ENCODE measurements at places on chromosomes 13 and 19.

- no peak for DNase-seq
Measured at GRCh38 chr13:51849145-51850101, 4.4 kb upstream of the TMEM272 start.

- DNase-seq, result no peak
Measured at GRCh38 chr19:47652285-47652684, 43.4 kb downstream of the BICRA start.

DNA sequence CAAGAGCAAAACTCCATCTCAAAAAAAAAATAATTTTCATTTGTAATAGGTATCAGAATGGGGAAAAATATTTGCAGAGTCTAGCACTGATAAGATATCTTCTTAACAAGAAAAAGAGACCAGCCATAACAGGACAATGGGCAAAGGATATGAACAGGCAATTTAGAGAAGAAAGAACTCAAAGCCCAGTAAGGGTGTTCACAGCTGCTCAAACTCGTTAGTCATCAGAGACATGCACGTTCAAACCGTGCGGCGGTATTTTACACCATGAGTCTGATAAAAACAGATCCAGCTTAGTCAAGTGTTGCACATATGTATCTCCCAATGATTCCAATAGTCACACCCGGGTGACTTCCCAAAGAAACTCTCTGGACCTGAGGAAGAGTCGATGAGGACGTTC lies 13.7 kb upstream of the NCCRP1 start:
- DNase-seq, result no peak

GRCh38 chr13:109156181-109156935 lies 526.9 kb downstream of the MYO16 start:
- peak; percentile 92 for DNase-seq

Data from fibroblast of the aortic adventitia (primary cell).